ENCODE measurements at places on chromosomes 6 and 20.

- DNase-seq = no peak
Measured at GRCh38 chr6:3707024-3707423, 44.5 kb downstream of the PXDC1 start.

DNA sequence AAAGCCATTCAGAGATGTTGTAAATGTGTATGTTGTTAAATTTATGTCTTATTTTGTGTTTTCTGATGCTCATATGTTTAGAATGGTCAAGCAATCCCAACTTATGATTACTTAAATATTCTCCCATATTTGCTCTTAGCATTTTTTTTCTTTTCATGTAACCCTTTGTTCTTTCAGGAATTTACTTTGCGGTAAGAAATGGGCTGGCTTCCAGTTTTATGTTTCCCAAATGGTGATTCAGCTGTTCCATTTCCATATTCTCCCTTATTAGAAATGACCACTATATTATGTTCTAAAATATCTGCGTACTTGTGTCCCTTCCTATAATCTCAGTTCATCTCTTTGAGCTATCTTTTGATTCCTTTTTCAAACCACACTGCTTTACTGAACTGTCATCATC lies 113.7 kb downstream of the CDH26 start:
- DNase-seq = no peak

DNA sequence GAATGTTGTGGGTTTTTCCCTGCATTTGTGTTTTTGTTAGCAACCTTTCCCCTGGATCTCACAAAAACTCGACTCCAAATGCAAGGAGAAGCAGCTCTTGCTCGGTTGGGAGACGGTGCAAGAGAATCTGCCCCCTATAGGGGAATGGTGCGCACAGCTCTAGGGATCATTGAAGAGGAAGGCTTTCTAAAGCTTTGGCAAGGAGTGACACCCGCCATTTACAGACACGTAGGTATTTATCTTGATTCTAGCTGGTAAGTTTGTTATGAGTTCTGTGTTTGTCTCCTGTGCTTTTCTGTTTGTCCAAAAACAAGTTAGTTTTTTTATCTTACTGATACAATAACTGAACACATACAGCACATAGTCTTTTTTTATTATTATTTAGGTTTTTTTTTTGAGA lies 3.0 kb downstream of the SLC25A27 start:
- DNase-seq = no peak

- DNase-seq = no peak
Measured at GRCh38 chr6:108655806-108656651, 95.3 kb downstream of the FOXO3 start.

DNA sequence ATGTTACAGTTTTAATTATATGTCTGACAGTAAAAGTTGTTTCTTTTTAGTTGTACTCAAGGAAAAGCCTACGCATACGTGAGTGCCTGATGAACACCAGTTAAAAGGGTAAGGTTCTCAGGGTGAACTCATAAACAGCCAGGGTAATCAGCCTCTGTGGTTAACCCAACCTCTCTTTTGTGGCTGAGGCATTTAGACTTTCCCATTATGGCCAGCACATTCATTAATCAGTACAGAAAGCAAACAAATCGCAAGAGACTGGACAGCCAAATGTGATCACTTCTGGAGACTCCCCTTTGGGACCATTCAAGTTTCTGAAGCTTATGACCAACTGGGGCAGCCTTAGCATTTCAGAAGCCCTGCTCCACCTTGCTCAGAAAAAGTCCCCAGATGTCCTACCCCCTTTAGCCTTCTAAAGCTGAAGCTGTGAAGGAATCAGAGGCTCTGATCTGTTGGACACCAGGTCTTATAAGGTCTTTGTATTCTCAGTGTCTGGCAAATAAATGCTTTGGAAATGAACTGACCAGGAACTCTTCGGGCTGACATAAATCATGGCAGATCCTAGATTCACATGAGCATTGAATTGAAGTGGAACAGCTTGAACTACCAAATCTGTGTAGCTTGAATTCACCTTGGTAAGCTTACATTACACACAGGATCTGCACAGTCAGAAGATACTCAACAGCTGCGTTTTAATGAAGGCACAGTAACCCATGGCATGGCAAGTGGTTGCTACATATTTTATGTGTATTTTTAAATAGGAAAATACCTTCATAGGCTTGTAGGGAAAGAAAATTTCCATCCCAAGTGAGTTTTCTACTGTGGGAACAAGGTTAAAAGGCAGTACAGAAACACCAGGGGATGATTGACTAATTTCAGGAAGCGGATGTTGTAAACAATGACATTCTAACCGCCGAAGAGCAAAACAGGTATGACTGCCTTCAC lies 18.7 kb downstream of the IL20RA start:
- DNase-seq = no peak

DNA sequence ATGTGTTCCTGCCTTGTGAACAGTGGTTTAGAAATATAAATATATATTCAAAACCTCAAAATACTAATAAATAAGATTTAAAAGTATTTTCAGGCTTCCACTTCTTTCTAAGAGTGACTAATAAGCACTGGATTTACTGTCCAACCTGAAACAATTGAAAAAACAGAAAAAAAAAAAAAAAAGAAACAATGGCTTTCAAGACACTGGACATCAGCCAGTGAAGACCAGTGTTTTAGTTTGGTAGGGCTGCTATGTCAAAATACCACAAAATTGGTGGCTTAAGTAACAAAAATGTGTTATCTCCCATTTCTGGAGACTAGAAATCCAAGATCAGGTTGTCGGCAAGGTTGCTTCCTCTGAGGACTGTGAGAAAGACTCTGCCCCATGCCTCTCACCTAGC lies 101.4 kb upstream of the PDE7B start:
- no peak for DNase-seq

DNA sequence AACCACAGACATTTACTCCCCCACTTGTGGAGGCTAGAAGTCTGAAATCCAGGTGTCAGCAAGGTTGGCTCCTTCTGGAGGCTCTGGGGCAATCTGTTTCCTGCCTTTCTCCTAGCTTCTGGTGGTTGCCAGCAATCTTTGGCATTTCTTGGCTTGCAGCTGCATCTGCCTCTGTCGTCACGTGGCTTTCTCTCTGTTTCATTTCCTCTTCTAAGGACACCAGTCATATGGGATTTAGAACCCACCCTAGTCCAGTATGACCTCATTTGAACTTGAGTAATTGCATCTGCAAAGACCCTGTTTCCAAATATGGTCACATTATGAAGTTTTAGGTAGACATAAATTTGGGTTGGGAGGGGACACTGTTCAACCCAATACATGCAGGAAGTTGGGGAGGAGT lies 56.2 kb upstream of the EPB41L1 start:
- no peak for DNase-seq

- no peak for DNase-seq
Measured at GRCh38 chr6:126548300-126548699, 208.4 kb downstream of the CENPW start.

GRCh38 chr6:119727504-119728219 lies 378.1 kb upstream of the MAN1A1 start:
- DNase-seq = no peak

- DNase-seq = peak; percentile 60
Measured at GRCh38 chr6:13795041-13795750, 19.2 kb downstream of the MCUR1 start.

DNA sequence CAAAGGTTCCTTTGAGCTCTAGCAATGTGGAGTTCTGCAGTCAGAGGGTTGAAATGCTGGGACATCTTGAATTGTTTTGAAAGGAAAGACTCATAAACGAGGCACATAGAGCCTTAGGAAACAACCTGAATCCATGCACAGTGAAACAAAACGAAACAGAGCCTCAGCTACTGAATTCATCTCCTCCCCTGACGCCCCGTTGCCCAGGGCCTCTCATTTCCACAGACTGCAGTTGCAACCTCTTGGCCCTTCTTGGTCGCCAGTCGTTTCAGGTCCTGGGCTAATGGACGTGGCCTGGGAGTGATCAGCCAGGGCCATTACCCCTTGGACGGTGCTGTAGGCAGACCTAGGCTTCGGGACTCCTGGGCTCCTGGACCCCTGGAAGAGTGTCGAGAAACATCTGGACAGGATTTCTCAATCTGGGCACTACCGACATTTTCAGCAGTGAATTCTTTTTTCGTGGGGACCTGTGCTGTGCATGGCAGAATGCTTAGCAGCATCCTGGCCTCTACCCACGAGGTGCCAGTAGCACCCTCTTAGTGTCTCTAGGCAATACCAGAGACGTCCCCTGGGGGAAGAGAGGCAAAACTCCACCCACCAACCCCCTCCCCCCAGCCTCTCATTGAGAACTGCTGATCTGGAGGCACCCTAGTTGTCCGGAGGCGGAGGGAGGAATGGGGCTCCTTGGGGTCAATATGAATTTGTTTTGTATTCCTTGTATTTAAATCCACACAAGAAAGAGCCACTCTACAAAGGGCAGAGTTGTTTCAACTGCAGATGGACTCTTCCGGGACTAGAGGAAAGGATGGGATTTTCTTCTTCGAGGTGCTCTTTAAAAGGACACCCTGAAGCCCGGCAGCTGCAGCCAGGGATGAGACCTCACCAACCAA lies 50.2 kb downstream of the TMEM242 start:
- no peak for DNase-seq

DNA sequence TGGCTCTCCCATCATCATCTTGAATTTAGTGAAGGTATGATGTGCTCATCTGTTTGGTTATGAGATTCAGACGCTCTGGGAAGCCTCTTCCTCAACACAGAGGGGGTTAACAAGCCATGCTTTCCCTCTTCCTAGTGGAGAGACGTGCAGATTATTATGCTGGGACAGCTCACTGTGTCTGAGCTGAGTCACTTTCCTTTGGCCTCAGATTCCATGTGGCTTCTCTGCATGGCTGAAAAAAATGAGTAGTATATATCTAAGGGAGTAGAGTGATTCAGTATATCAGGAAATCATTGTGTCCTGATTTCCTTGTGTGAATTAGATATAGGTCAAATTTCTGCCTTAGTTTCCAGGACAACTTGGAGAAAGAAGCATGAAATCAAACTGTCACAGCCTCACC lies 52.6 kb downstream of the FIG4 start:
- no peak for DNase-seq

DNA sequence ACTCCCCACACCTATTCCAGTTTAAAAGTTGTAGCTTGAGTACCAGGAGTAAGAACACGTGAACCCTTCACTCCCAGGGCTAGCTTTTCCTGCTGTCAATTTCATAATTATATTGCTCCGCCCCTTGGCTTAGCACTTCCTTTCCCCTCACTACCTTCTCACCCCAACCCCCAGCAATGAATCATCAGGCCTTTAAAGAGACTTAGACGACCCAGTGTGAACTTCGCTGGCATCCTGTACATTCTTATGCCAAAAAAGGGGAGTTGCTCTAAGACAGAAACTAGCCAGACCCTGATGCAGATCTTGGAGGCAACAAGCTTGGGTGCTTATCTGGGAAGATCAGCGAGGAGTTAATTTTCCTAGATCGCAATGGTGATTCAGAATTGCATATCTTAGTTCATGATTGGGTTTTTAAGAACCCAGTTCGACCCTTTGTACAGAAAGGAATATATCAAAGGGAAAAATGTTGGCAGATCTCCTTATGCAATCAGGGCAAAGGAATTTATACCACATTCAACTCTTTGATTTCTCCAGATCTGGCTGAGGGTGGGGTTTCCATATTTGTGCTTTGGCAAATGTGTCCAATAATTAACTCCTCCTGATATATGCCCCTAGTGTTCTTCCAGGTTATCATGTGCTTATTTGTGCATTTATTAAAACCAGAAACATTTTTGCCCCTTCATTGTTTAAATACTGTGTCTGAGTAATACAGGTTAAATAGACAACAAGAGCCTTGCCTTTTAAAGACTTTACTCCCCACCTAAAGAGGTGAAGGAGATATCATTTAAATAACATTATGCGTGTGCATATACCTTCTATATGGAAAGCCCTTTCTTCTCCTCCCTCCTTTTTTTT lies 8.1 kb upstream of the ATXN1 start:
- no peak for DNase-seq

- DNase-seq = no peak
Measured at GRCh38 chr6:109014606-109015005, 80.0 kb downstream of the SESN1 start.

- DNase-seq = no peak
Measured at GRCh38 chr6:130187335-130188206, 35.2 kb downstream of the SAMD3 start.

DNA sequence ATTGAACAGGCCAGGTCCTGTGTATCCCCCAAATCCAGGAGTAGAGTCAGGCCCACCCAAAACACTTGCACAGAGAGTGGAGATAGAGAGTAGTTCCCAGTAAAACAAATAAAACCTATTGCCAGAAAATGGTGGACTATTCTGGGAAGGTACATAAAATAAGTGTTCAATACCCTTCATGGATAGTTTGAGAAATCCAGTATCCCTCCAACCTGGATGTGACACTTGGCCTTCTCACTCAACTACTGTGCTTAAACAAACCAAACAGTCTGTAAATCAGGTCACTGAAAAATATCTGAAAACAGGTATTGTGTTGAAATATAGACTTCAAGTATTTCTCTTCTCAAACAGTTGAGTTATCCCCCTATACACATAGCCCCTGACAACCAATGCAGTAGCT lies 161.6 kb upstream of the COL21A1 start:
- DNase-seq = no peak

GRCh38 chr6:137095651-137096238 lies 51.0 kb upstream of the IL20RA start:
- DNase-seq = no peak

DNA sequence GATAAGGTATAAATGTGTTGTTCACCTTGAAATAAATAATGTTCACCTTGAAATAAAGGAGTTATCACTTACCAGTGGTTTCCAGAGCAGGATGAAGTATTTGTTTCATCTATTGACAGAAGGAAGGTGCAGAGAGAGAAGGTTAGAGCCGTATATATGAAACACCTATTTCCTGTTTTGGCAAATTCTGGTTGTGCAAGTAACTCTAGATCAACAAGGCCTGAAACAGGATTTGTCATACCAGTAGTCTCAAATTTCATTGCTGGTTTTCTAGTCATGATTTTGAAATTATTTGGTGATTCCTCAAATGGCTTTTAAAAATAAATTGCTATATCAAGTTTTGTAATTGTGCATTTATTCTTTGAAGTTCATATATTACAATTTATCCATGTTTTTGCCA lies at the start of gene CRISP3:
CRISP3 (minus strand) TSS at position 130 of the 400 bp plus-strand sequence; CDS start at position 109, 21 bp downstream.
- no peak for DNase-seq

GRCh38 chr6:160088069-160088783 lies 33.4 kb upstream of the SLC22A1 start:
- no peak for DNase-seq

- peak; percentile 70 for DNase-seq
Measured at GRCh38 chr6:79269877-79270276, 35.4 kb upstream of the HMGN3 start.

- no peak for DNase-seq
Measured at GRCh38 chr6:24076011-24076410, 50.0 kb upstream of the NRSN1 start.

- no peak for DNase-seq
Measured at GRCh38 chr6:151440498-151440897, 11.4 kb downstream of the RMND1 start.

GRCh38 chr6:27888566-27888965 lies 23.6 kb downstream of the OR2B2 start:
- no peak for DNase-seq
